ENCODE measurements at places on chromosomes 7 and 10. TPM values are rescaled to one million over a fixed set of nuclear protein-coding genes. Genes with fewer than 3 reads are reported as not detected.

TUBB8 gene
- total RNA-seq: not detected

BTRC gene
- 7.2 TPM for total RNA-seq

H2BK1 gene
- total RNA-seq: not detected

- DNase-seq: peak; percentile 82
These were observed 53.6 kb downstream of the SEC61G start for GRCh38 chr7:54705436-54705835.

GRCh38 chr7:48112401-48113165 is 23.5 kb downstream of the UPP1 start:
- peak; percentile 37 for DNase-seq

GRCh38 chr7:128163473-128163872 is 77.6 kb upstream of the LEP start:
- no peak for DNase-seq

DNA sequence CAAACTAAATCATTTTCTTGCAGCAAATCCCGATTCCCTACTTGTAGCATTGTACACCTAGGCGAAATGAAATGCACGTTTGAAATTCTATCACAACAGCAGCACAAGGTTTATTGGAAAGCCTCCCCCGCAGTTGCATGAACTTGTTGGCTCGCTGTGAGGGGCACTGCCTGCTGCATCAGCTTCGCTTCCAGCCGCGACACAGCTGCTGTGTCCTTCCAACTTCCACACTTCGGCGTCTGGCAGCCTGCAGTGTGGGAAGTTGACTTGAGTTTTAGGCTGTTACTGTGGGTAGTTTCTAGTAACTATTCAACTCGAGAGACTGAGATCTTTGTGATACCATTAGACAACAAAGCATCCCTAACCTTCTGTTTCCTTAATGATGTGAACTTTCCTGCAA is 315.8 kb upstream of the TPK1 start:
- DNase-seq: no peak

GRCh38 chr7:40530292-40530691 is 395.5 kb downstream of the SUGCT start:
- peak; percentile 73 for DNase-seq

MRLN gene
- not detected for total RNA-seq

DNA sequence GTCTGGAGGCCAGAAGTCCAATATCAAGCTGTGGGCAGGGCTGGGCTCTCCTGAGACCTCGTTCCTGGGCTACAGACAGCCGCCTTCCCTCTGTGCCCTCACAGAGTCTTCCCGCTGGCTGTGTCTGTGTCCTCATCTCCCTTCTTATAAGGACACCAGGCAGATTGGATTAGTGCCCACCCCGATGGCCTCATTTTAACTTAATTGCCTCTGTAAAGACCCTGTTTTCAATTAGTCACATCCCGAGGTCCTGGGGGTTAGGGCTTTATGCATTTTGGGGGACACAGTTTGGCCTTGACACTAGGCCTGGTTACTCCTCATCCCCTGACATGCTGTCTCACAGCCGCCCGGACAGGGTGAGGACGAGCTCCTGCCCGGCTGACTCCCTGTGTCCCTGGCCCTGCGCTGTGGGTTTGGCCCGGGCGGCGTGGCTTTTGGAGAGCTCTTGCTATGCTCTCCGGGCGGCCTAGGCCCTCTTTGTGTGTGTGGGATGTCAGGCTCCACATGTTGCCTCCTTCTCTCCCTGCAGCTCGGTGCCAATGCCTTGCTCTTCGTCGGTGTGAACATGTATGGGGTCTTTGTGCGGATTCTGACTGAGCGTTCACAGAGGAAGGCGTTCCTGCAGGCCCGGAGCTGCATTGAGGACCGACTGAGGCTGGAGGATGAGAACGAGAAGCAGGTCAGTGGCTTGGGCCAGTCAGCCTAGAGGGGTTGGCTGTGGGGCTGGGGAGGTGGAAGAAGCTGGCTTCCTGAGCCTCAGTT is 18.2 kb downstream of the ADCY1 start:
- no peak for DNase-seq
